ENCODE measurements at places on chromosomes 5 and 9.

GRCh38 chr9:3124001-3124400 is 280.1 kb upstream of the PUM3 start:
- no peak for DNase-seq

DNA sequence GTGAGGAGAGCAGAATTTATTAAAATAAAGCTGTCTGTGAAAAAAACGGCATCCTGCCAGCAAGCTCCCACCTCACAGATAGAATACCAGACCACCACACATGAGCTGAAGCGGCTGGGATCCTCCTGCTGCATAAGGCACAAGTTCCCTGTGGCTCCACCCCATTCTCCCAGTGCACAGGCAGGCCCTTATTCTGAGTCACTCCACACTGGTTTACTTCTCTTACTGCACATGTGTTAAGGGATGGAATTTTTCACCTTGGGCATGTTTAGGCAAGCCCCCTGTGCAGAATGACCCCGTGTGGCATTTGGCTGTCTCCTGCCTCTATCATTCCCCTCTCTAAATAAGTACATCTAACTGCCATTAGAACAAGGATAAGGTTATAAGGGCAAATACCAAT is 115.0 kb upstream of the ELAVL2 start:
- no peak for DNase-seq

DNA sequence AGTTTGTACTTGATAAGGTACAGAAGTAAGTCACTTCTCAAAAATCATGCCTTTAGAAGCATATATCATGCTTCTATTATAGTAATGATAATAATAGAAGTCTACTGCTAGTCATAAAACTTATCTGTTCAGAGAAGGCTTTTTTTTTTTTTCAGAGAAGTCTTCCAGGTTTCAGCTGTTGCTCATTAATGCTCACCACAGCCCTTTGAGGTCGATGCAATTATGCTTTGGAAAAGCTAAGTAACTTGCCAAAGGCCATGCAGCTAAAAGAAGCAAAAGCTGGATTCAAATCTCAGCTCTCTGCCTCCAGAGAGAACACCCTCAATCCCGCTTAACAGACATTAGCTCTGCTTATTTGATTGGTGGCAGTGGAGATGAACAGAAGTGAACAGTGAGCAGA is 150.8 kb downstream of the DOCK8 start:
- DNase-seq = no peak

- no peak for DNase-seq
These were observed 5.2 kb upstream of the PPARGC1B start for GRCh38 chr5:149724884-149725283.

GRCh38 chr5:141878186-141878710 is at the start of gene PCDH1:
Gene PCDH1 (minus strand): TSS chr5:141878410. CDS start chr5:141878262, 148 bp downstream.
- DNase-seq = no peak

GRCh38 chr9:37656936-37657335 is 6.2 kb downstream of the FRMPD1 start:
- no peak for DNase-seq

Data from fibroblast of the conjunctiva (primary cell).